ENCODE measurements at places on chromosomes 1 and 21.

- no peak for DNase-seq
Measured at GRCh38 chr1:177229781-177230180, 59.0 kb downstream of the BRINP2 start.

GRCh38 chr1:154666051-154666790, 58.2 kb upstream of the ADAR start:
- DNase-seq, result no peak

GRCh38 chr1:206457408-206458120, 12.7 kb upstream of the IKBKE start:
- DNase-seq, result no peak

GRCh38 chr21:31577271-31577670, 82.2 kb upstream of the SOD1 start:
- no peak for DNase-seq

- DNase-seq, result no peak
Measured at GRCh38 chr1:9069326-9070100, at the start of gene SLC2A5. SLC2A5 (minus strand) TSS chr1:9069635; CDS start chr1:9069536, 99 bp downstream.

- no peak for DNase-seq
Measured at GRCh38 chr1:93744299-93744988, 62.8 kb upstream of the BCAR3 start.

- no peak for DNase-seq
Measured at GRCh38 chr1:174726167-174726879, 273.4 kb upstream of the CACYBP start.

GRCh38 chr1:10338047-10338446, 60.8 kb upstream of the PGD start:
- no peak for DNase-seq

DNA sequence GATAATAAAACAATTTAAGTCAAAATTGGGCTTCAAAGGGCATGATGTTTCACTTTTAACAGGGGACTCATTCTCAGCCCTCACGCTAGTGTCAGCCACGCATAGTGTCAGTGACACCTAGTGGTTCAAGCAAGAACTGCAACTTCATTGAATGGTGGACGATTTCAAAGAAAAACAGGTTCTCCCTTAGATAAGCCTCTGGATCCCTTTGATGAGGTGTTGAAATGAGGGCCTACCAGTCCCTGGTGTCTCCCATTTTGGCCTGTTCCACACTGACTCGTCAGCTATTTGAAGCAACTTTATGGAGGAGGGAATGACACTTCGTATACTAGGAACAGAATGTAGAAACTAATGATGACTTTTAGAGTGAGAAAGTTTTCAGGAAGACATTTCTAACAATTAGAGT, 56.2 kb downstream of the FCRL5 start:
- DNase-seq, result peak; percentile 32

- DNase-seq, result no peak
Measured at GRCh38 chr1:82849460-82849859, 1048.7 kb downstream of the ADGRL2 start.

- DNase-seq, result no peak
Measured at GRCh38 chr1:78464449-78464891, 26.3 kb upstream of the PTGFR start.

DNA sequence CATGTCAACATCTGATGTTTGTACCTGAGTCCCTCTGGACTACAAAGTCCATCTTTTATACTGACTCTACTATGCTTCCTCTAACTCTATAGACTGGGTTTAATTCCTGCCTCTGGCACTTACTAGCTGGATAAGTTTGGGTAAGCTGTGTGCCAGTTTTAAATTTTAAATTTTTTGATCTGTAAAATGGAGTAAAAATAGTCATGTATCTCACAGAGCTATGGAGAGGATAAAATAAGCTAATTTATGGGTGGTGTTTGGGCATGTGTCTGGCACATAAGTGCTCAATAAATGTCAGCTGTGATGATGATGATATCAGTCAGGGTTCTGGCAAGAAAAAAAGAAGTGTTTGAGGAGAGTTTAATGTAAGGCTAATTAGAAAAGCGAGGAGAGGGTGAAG, 139.2 kb upstream of the C1orf21 start:
- DNase-seq, result no peak

GRCh38 chr1:47814612-47815395, 182.4 kb downstream of the TRABD2B start:
- no peak for DNase-seq

DNA sequence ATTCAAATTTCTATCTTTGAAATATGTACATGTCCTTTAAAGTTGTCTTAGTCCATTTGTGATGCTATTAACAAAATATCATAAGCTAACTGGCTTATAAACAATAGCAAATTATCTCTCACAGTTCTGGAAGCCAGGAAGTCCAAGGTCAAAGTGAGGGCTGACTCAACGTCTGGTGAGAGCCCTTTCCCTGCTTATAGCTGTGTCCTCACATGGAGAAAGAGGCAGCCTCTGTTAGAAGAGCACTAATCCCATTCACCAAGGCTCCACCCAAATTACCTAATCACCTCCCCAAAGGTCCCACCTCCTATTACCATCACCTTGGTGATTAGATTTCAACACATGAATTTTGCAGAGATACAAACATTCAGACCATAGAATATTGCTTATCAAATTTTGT, 450.1 kb upstream of the BEND5 start:
- DNase-seq, result no peak

- DNase-seq, result no peak
Measured at GRCh38 chr1:51147394-51147793, 45.4 kb downstream of the C1orf185 start.

GRCh38 chr21:43194303-43195120, 25.7 kb downstream of the CRYAA start:
- DNase-seq, result no peak

- DNase-seq, result peak; percentile 20
Measured at GRCh38 chr1:183543619-183544204, 46.5 kb downstream of the NCF2 start.

GRCh38 chr1:29256979-29257804, 20.9 kb downstream of the PTPRU start:
- DNase-seq, result peak; percentile 94

GRCh38 chr1:111227851-111228747, 586 bp downstream of the CHI3L2 start:
- DNase-seq, result no peak

DNA sequence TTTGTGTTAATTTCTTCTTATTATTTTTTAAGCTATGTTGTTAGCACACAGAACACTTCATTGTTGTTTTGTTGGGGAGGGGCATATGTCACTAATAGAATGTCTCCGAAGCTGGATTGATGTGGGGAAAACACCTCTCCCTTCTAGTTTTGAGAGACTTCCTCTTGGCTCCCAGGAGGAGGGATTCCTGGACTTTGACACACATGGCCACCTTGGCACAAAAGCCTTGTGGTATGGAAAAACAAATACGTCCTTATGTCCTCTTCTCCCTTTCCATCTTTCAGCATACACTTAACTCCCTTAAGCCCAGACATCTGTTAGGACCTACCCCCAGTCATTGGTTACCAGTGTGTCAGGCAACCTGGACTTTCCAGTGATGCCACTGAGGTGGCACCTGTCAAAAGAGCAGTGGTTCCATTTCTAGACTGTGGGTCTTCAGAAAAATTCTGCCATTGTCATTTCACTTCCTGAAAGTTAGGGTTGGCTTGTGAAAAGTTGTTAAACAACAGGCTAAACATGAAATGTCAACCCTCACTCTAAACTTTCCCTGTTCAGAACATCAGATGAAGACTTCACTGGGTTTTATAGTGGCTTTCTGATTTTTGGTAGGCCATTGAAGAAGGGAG, 12.5 kb upstream of the ABCB10 start:
- peak; percentile 50 for DNase-seq

DNA sequence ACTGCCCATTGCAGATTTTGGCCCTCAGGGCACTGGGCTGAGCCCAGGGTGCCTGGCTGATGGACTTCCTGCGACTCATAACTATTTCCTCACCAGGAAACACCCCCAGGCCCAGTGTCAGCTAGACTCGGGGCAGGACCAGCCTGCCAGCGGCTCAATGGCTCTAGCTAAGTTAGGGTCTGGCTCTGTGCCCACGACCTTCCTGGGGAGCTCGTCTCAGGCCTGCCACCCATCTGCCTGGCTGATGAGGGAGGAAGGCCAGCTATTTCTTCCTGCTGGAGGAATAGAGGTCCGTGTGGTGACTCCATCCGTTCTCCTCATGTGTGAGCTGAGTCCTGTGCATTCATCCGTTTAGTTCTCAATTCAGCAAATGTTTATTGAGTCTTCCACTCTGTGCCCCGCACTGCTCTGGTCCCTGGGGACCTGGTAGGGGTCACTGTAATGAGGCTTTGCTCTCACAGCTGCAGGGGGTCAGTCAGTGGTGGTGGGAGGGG, 44.5 kb downstream of the KIRREL1 start:
- DNase-seq, result no peak

DNA sequence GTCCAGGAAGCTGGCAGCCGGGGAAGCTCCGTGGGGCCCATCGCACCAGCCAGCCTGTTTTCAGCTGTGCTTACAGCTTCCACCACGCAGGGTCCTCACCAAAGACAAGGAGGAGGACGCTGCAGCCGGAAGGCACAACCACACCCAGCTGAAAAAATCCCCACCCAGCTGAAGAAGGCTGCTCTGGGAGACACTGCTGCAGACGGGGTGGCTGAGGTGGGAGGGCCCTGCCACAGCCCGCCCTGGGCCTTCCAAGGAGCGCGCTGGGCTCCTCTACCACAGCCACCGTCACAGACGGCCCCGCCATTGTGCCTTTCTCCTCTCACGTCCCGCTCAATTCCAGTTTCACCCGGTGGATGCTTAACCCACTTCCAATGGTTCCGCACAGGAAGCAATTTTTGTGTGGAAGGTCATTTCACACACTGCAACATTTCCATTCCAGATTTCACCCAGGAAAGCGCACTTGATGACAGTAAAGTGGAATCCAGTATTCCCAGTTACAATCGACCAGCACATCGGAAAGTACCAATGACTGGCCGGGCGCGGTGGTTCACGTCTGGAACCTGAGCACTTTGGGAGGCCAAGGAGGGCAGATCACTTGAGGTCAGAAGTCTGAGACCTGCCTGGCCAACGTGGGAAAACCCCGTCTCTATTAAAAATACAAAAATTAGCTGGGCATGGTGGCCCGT, 47.9 kb downstream of the NPHP4 start:
- DNase-seq, result no peak

Measured in DMS153 (cell line).